ENCODE measurements at places on chromosomes 2 and 18. TPM values are rescaled to one million over a fixed set of nuclear protein-coding genes. Genes with fewer than 3 reads are reported as not detected.

The CROCC2 gene
- under 0.01 TPM for total RNA-seq

The GPAT2 gene
- 2.0 TPM for total RNA-seq

The KCNE4 gene
- total RNA-seq: 0.05 TPM

The ABHD1 gene
- not detected for total RNA-seq

The ZFP36L2 gene
- 20.1 TPM for total RNA-seq

The ESPNL gene
- total RNA-seq: 4.5 TPM

The EN1 gene
- not detected for total RNA-seq

The BOLL gene
- total RNA-seq: not detected

All from renal cortical epithelial cell (primary cell).